RPMI8226 (cell line): ENCODE measurements at places on chromosomes 7 and 10.

GRCh38 chr10:11516431-11516746, 95.1 kb downstream of the USP6NL start:
- no peak for DNase-seq

GRCh38 chr10:13496164-13496563, 32.6 kb downstream of the BEND7 start:
- no peak for DNase-seq

GRCh38 chr7:1725199-1725690, 55.2 kb downstream of the ELFN1 start:
- DNase-seq: peak; percentile 99

GRCh38 chr7:46191776-46192175, 270.7 kb upstream of the IGFBP3 start:
- DNase-seq: no peak

DNA sequence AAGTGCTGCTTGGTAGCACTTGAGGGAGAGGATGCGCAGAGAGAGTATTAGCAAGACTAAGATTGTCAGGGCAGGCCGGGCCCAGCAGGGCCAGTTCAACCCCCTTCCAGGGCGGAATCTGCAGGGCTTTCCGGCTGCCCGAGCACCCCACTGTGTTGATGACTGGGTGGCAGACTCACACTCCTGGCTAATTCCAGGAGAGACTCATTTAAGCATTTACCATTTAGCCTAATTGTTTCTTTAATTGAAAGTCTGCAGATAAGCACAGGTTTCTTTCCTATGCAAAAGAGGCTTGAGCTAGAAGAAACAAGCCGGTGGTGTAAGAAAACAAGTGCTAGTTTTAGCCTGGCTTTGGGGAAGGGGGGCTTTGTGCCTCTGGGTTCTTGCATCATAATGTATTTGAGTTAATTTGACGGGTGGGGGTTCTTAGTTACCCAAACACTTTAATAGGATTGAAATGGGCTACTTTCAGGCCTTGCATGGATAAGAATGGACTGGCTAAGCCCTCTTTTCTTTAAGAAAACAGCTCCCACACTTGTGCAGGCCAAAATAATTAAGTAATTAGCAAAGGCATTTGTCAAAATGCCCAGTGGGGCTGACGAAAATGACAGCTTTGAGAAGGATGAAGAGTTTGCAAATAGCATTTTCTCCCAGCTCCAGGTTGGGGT, 201.3 kb downstream of the MYOF start:
- DNase-seq: no peak

GRCh38 chr10:77005871-77006270, 631.7 kb downstream of the KCNMA1 start:
- DNase-seq: no peak

DNA sequence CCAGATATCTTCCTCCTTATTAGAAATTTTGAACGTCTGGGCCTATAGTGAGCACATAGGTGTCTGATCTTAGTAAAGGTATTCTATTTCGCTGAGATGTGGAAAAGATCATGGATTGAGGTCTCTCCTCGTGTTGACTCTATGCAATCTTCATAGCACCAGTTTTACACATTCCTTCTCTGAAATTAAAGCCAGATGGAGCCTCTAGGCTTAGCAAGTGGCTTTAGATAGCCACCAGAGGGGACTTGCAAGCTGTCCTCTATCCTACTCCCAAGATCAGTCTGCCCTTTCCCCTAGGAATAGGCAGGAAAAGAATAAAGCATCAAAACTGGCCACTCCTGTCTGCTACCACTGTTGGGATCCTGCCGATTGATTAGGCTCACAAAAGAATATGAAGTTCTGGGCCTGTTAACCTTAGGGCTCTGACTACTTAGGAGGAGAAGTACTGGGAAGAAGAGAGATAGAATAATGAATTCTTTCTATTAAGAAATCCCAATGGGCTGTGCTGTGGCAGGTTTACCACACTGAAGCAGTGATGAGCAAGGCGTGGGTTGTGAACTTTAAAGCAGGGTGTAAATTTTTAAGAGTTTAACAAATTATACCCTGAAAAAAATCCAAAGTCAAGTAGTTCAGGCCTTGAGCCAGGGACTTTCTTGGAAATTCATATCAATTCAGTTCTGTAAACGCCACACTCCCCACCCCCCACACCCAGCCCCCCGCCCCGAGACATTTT, 2.2 kb upstream of the STRIP2 start:
- DNase-seq: no peak

- peak; percentile 64 for DNase-seq
Measured at GRCh38 chr7:92634924-92635519, 44.8 kb upstream of the FAM133B start.

- no peak for DNase-seq
Measured at GRCh38 chr10:97515271-97515978, 16.7 kb downstream of the UBTD1 start.

GRCh38 chr10:117047947-117048346, 43.0 kb upstream of the SHTN1 start:
- no peak for DNase-seq

DNA sequence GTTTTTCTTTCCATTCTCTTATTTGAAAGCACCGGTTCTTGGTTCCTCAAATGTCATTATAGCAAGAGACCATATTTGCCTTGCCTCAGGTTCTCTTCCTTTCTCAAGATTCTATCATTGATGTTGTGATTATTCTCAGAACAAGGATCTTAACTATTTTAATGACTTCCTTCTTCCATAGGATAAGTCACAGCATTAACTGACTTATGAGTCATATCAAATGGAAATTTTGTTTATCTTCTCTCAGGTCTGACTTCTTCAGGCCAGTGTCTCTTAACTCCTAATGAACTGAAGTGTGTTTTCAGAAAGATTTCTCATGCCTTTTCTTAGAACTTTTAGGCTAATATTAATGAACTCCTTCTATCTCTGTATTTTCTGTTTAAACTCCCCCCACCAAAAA, 794.6 kb upstream of the LRRN3 start:
- no peak for DNase-seq

DNA sequence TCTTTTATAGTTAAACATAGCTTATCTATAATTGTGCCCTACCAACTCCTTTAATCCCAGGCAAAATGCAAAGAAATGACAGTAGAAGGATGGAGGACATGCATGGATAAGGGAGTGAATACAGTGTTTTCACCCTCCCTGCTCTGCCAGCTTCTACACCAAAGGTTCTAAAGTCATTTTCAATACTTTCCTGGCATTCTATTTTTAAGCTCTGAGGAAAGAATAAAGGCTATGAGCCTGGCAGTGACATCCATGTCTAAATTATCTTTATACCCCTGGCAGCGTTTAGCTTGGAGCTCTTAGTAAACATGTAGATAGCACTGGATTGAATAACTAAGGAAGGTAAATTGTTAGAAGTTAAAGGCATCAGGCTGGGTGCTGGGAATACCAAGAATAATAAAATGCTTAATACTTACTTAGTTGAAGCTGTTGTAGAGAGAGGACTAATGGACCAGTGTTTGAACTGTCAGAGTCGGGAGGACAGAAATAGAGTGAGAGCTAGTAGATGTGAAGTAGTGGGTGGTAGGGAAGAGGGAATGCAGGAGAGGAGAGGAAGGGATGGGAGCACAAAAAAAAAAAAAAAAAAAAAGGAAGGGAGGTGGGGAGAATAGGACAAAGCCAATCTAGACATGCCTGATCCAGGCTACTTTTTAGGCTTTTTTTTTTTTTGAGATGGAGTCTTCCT, 518.9 kb downstream of the GALNT17 start:
- DNase-seq: no peak

DNA sequence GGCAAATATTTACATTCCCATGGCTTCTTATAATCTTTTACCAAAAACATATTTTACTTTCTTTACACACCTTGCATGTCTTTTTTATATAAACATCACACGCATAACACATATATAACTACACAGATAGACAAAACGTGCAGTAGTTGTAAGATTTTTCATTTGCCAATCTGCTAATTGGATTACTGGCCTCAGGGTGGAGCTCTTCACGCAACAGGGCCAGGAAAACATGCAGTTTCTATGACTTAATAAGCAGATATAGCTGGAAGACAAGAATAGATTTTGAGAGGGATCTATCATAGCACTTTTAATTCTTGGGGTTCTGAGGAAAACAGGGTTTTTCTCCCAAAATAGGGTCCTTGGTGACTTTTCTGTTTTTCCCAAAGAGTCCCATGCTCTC, 12.7 kb downstream of the ACADSB start:
- no peak for DNase-seq

DNA sequence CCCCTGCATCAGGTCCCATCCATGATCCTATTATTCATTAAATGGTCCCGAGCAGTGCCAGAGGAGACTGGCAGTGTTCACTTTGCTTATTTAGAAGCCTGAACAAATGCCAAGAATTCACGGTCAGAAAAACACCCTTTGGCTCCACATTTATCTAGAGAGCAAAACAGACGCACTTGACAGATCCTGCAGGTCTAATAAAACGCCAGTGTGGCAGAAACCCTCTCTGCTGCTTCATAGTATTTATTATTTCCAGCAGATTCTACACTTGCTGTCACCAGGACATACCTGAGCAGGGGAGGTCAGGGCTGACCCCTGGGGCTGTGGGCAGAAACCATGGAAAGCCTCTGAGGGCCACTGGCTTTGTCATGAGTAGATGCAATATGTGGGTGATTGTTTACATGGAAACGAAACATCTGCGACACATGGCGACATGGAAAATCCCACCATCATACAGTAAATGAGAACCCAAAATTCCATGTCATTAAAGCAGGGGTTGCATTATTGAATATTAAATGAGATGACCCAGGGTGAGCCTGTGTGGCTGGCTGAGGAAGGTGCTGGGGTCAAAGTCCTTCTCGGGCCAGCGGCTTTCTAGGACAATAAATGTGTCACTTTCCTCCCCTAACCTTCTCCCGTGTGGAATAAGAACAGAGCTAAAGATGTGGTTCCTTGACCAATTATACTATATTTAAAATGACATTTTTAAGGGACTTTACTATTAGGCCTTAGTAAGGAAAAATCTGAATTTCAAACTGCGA, 205.9 kb upstream of the SVIL start:
- DNase-seq: no peak

DNA sequence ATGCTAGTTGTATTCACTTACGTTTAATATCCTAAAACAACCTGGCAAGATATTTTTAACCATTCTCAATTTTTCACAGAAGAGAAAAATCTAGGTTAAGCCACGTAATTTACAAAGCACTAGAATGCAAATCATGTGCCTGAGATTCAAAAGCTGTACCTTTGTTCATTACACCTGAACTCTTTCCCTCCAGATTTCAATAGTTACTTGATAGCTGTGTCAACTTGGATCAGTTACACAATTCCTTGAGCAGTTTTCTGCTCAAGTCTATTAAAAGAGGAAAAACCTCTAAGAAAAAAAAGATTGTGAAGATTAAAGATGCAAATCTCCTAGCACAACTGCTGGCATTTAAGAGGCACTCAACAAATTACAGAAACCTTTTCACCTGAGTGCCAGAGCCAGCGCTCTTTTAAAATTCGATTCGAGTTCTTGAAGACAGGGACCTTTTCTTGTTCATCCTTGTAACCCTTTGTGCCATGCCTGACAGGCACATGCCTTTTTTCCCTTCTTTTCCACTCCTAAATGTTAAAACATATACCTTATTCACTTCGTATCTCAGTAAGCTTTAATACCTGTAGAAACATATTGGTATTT, 886 bp downstream of the NSUN6 start:
- DNase-seq: peak; percentile 23

DNA sequence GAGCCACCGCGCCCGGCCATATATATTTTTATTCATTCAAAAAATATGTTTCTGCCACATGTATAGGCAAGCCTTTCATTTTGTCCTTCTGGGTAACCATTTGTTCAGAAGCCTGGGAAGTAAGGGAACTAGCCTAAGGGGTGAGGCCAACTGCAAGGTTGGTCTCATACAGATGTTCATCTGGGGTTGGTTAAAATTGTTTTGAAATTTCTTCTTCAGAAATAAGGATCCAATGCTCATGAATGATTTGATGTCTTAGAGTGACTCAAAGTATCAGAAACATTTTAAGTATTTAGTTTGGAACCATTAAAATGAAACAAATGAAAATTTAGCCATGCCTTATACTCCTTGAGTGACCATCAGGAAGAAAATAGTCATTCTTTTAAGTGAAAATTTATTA, 397.2 kb downstream of the SUGCT start:
- no peak for DNase-seq

GRCh38 chr10:95559471-95559870, 1.7 kb downstream of the SORBS1 start:
- no peak for DNase-seq

GRCh38 chr10:102274062-102274461, 28.7 kb downstream of the GBF1 start:
- DNase-seq: no peak

DNA sequence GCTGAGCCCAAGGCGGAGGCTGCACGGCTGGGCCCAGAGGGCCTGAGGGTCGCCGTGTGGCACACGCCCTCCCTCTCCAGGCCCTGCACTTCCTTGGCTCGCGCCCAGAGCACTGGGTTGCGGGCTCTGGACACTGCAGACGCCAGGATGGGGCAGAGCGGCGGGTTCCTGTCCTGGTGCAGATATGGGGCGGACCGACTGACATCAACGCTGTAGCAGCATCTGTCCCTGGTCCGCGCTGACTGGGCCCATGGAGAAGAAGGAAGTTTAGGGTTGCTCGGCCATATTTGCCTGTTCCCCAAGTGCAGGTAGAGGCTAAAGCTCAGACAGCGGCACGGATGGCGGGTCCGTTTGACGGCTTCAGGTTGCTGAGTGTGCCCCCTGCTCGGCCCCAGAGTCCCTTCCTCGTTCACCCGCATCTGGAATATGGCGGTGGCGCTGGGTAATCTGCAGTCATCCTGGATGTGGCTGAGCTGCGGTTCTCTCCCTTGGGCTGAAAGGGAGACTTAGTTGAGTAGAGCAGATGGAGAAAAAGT, 116.1 kb downstream of the OR13A1 start:
- no peak for DNase-seq

GRCh38 chr10:109743146-109743545, 180.2 kb downstream of the XPNPEP1 start:
- no peak for DNase-seq

- DNase-seq: peak; percentile 54
Measured at GRCh38 chr7:38411404-38411803, 138.0 kb upstream of the TARP start.

- DNase-seq: no peak
Measured at GRCh38 chr10:14605231-14605925, 169.3 kb downstream of the FAM107B start.

GRCh38 chr7:111952783-111953182, 253.4 kb downstream of the DOCK4 start:
- DNase-seq: no peak

DNA sequence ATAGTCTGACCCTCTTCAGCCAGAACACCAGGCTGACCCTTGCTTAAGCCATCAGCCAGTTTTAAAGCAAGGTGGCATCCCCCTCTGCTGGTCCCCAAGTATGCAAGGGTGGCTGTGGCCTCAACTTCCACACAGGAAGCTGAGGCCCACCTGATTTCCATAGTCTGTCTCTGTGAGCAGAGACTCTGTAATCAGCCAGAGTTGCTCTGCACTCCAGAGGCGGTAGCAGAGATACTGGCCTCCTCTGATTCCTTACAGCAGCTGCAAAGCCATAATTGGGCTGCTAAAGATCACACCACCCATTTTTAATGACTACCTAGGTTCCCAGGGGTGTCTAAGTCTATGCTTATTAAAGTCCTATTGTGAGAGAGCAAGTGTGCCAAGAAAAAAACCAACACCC, 1.8 kb downstream of the PDAP1 start:
- no peak for DNase-seq
